Activated gamma-delta T cell (primary cell): ENCODE measurements at places on chromosomes 7 and 10.
A peak's percentile ranks its signal among the peaks of the same experiment; 100 is the strongest.

DNA sequence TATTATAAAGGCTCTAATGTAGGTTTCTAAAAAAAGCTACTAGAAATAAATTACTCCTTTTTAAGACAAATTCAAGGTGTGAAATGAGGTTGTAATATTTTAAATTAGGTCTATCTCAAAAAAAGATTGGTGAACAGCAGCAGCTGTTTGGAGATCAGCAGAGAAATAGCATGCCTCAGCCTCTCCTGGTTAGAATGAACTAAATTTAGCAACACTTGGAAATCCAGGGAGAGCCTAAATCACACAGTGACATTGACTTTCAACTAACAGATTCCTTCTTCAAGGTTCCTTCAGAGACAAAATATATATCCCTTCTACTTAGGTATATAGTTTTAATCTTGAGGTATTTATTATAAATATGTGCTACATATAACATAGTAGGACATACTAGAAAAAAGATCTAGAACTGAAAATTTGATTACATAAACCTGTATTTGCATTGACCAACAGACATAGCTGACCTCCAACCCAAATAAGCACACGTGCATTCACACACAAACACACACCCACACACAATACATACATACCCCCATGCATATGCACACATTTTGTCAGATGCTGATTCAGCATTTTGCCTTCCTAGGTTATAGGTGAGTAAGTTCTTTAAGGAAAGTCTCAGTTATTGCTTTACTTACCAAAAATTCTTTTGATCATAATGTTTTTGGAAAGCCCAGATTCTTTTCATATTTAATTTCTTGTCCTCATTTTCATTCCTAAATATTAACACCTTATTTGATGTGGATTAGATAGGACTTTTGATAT is 47.3 kb downstream of the DGKB start:
- no peak for DNase-seq

GRCh38 chr10:13649844-13650520 is 63.2 kb downstream of the PRPF18 start:
- DNase-seq: no peak

GRCh38 chr7:139635526-139636302 is 112.2 kb downstream of the CLEC2L start:
- DNase-seq: no peak

- DNase-seq: no peak
Measured at GRCh38 chr7:105796365-105796764, 80.0 kb downstream of the ATXN7L1 start.

DNA sequence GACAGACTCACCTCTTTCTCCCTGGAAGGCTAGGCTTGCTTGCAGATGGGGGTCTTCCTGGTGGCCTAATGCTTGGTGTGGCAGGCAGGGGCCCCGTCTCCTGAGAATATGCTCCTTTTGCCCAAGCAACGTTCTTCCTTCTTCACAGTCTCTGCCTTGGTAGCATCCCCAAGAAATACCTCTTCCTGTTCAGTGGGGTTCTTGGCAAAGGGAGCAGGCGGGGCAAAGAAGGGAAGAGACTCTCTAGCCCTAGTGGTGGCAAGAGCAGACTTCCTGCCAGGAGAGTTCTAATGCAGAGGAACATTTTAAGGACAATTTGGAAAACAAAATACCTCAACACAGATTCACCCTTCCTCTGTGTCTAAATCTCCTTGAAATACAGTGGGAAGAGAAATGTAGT is at the start of gene CLEC5A:
CLEC5A (minus strand) TSS at position 179 of the 400 bp plus-strand sequence. CDS start 682 bp downstream, outside the sequence.
- no peak for DNase-seq

- DNase-seq: no peak
Measured at GRCh38 chr10:63631991-63632390, 110.8 kb downstream of the REEP3 start.

GRCh38 chr10:22837771-22838170 is 90.1 kb upstream of the ARMC3 start:
- no peak for DNase-seq

GRCh38 chr10:14500172-14500765 is 169.5 kb upstream of the FRMD4A start:
- DNase-seq: no peak

GRCh38 chr7:98284335-98285036 is 3.0 kb downstream of the BRI3 start:
- no peak for DNase-seq

DNA sequence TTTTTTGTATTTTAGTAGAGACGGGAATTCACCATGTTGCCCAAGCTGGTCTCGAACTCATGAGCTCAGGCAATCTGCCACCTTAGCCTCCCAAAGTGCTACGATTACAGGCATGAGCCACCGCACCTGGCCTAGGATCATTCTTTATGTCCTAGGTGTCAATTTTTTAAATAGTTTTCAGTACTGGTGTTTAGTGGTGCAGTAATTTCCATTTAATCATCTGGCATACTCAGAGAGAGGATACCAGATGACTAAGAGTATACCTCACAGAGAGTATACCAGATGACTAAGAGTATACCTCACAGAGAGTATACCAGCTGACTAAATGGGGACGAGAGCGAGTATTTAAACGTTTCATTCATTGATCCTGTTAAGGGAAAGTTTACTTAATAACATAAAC is 37.3 kb upstream of the TMEM248 start:
- DNase-seq: no peak

GRCh38 chr10:73879296-73880173 is 5.2 kb upstream of the CAMK2G start:
- peak; percentile 80 for DNase-seq

- DNase-seq: no peak
Measured at GRCh38 chr10:92267343-92267742, 23.5 kb downstream of the CPEB3 start.

DNA sequence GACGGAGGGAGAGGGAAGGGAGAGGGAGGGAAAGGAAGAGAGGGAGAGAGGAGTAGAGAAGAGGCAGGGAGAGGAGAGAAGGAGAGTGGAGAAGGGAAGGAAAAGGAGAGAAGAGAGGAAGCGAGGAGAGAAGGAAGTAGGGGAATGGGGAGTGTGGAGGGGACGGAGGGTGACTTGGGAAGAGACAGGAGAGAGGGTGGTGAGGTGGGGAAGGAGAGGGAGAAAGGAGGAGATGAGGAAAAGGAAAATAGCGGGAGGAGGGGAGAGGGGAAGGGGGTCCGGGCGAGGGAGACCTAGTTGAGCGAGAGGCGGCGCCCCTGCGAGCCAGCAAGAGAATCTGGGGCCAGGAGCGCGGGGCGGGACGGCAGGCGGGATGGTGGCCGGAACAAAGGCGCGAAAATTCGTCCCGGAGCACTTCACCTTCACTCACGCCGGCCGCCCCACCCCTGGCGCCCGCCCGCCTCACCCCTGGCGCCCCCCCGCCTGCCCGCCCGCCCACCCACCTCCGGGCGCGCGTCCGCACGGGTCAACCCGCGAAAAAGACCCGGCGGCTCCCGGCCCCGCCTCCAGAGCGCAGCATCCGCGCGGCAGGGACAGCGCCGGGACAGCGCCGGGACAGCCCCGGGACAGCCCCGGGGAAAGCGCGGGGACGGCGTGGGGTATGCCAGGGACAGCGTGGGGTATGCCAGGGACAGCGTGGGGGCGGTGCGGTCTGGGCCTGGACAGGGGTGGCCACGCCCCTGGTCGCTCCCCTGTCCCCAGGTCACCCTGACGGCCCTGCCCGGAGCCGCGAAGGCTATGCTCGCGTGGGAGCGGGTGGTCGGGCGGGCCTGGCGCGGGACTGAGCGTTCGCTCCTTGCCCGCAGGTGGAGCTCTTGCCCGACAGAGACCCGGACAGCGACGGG is 4.2 kb downstream of the VSTM2A start:
- DNase-seq: no peak

DNA sequence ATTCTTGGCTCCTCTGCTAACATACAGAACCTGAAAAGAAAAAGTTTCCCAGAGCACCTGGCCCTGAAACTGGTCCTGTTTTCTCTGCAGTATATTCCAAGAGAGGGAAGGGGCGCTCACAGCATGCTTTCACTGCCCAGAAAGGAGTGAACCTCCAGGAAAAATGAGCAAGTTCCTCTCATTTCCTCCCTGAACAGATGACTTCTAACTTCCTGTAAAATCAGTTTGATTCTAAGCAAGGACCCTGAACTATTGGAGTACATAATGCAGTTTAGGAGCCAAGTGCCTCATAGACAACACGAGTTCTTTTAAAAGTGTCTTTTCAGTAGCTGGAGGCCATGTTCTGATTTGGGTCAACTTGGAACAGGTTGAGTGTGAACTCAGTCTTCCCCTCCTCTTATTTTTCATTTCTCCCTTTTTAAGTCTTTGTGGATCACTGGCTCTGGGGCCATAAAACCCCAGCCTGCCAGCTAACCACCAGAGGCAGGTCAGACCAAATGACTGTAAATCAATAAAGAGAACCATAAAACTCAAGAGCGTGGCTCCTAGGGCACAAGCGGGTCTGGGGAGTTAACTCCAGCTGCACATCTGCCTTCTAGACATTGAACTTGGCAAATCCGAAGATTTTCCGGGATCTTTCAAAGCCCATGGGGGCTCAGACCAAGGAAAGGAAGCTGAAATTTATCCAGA is 5.9 kb upstream of the LRRC18 start:
- no peak for DNase-seq

- DNase-seq: no peak
Measured at GRCh38 chr10:16566202-16566805, 44.6 kb upstream of the C1QL3 start.

GRCh38 chr10:103736763-103737162 is 118.6 kb downstream of the SH3PXD2A start:
- DNase-seq: no peak

DNA sequence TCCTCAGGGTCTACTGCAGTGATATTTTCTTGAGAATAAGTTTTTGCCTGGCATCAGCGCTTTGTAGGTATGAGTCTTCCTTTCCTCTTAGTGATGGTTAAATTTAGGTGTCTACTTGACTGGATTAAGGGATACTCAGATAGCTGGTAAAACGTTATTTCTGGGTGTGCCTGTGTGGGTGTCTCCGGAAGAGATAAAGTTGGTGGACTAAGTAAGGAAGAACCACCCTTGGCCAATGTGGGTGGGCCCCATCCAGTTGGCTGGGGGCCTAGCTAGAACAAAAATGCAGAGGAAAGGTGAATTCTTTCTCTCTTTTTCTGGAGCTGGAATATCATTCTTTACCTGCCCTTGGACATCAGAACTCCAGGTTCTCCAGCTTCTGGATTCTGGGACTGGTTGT is 138.8 kb downstream of the ADCYAP1R1 start:
- no peak for DNase-seq

GRCh38 chr7:12637819-12638592 is 49.4 kb upstream of the ARL4A start:
- no peak for DNase-seq

DNA sequence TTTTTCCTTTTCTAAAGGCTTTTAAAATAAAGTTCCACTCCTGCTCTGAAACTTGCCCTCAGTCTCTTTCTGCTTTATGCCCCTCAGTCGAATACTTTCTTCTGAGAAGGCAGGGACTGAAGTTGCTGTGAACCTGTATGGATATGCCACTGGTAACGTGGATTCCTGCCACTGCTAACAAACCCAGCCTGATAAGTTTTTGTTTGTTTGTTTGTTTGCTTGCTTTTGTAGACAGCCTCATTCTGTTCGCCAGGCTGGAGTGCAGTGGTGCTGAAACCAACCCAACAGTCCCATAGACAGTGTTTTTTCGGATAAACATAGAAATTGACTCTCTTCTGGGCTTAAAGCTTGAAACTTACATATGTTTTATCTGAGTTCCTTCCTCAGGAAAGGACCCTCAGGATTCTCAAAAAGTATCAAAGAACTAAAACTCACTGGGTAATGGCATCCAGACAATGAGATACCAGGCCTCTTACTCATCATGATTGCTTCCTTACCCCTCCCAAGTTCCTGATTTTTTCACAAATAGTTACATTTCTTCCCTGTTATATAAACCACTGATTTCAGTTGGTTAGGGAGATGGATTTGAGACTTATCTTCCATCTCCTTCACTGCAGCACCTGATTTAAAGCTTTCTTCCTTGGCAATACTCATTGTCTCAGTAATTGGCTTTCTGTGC is 273.6 kb downstream of the SDHAF3 start:
- DNase-seq: no peak

DNA sequence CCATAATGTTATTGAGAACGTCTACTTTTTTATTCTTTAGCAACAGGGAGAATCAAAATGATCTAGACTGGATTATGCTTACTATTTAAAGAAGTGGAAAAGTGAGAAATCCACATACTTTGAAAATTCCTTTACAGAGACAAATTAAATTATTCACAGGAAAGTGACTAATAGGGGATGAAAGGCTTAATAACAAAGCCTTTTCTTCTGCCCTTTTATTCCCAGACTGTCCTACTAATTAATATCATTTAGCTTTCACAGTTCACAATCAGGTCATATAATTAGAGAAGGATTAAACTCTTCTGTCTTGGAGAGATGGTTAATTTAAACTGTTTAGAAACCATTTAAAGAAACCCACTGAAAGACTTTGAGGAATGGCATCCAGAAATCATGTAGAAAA is 58.8 kb downstream of the ARL4A start:
- no peak for DNase-seq

DNA sequence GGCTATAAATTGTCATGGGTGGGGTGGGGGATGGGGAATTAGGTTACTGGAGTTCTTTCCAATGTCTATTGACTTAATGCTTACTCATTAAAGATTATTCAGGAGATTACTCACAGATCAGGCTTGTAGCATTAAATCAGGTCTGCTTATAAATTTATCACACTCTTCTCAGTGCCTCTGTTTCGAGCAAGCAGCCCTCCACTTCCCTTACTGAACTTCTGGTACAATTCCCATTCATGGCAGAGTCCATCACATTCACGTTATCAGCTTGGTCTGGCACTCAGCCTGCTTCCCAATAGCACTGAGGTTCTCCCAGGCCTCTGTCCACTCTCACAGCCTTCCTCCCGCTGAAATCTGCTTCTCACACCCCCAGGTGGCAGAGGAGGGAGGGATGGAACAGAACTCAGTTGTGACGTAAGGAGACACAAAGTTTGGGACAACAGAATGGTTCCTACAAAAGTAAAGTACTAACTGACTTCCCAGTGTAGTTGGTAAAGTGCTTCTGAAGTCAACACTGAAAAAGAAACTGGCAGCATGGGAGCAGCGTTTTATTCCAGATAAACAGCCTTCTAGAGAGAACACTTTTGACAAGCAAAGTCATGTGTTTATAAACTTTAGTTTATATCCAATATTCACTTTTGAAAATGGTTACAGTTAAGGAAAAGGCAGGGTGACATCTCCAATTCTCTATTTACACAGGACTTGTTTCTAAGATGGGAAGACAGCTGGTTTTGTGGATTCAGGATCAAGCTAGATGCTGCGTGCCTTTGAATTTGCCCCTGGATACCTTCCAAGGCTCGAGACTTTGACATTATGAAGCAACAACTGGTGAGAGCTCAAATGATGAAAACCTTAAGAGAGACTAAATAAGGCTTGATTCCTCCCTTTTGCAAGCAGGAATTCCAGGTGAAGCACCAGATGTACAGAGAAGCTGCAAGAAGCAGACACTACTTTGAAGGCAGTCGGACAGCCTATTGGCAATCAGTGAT is 81.4 kb downstream of the ATXN7L1 start:
- DNase-seq: no peak

DNA sequence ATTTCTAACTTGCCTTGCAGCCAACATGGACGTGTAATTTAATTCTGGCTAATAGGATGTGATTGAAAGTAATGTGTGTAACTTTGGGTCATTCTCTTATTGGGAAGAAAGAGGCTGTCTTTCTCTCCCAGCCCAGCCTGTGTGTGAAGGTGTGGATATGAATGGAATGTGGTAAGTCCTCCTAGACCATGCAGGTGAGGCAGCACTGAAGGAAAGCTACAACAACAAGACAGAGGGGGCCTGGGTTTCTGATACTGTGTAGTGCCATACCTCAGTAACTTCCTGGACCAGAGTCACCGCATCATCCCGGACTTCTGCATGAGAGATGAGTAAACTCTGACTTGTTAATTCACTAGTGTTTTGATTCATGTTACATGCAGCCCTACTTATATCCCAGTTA is 237.0 kb downstream of the EXOC4 start:
- DNase-seq: no peak

- no peak for DNase-seq
Measured at GRCh38 chr10:24804956-24805355, 81.3 kb upstream of the ARHGAP21 start.
